WTC11 (cell line): ENCODE measurements at places on chromosomes 12 and 14. TPM values are rescaled to one million over a fixed set of nuclear protein-coding genes. Genes with fewer than 3 reads are reported as not detected.

LRTM2 gene
- total RNA-seq, result 0.30 to 0.66 TPM (median 0.34 TPM) in 3 replicates

ADGRD1 gene
- total RNA-seq, result 0.77 to 0.87 TPM (median 0.80 TPM) in 3 replicates

GLT8D2 gene
- total RNA-seq, result 4.5 to 10.2 TPM (median 8.8 TPM) in 3 replicates

GRCh38 chr12:128259556-128260070 is 7.4 kb upstream of the TMEM132C start:
- no peaks in the 10 kb centered on the region for H3K4me1 ChIP-seq
- no peak overlapping the region for H3K27ac ChIP-seq
- DNase-seq, result no peak
- H3K4me3 ChIP-seq, result no peak overlapping the region
- peaks cover 21% of the 10 kb centered on the region for H3K27me3 ChIP-seq

DNA sequence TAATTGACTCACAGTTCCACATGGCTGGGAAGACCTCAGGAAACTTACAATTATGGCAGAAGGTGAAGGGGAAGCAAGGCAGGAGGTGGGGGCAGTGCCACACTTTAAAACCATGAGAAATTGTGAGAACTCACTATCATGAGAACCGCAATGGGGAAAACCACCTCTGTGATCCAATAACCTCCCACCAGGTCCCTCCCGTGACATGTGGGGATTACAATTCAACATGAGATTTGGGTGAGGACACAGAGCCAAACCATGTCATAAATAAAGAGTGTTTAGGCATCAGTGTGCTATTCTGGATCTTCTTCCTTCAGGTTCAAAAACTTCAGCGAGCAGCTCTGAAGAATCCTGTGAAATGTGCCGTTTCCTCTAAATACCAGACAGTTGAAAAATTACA is 9.7 kb downstream of the DDX47 start:
- H3K4me1 ChIP-seq, result no peaks in the 10 kb centered on the region
- no peaks in the 10 kb centered on the region for H3K27me3 ChIP-seq
- H3K4me3 ChIP-seq, result no peak overlapping the region
- no peak overlapping the region for H3K27ac ChIP-seq
- peaks cover 75% of the 10 kb centered on the region for H3K36me3 ChIP-seq
- DNase-seq, result no peak

DNA sequence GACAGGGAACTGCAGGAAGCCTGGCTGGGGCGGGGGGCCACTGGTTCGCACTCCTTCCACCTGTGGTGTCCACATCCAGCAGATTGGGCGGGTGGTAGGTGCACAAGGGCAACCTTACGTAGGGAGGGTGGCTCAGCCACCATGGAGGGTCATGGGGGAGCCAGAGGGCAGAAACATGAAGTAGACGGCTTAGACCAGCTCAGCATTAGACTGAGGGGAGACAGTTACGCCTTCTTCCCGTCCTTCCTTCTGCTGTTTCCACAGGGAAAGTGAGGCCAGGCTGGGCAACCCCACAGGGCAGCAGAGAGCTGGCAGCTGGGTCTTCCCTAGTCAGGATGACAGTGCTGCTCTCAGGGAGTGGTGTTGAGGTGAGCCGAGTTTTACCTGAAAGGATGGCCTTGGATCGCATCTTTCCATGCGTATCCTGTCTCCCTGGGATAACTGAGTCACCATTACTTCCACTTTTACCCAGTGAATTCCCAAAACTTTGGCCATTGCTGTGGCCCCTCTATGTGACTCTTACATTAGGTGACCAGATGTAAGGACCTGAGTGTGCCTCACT is 170.0 kb upstream of the GZMB start:
- H3K4me3 ChIP-seq, result no peak overlapping the region
- peaks cover 12% of the 10 kb centered on the region for H3K4me1 ChIP-seq
- H3K27ac ChIP-seq, result no peak overlapping the region
- no peaks in the 10 kb centered on the region for H3K36me3 ChIP-seq
- no peaks in the 10 kb centered on the region for H3K27me3 ChIP-seq
- no peak for DNase-seq

DNA sequence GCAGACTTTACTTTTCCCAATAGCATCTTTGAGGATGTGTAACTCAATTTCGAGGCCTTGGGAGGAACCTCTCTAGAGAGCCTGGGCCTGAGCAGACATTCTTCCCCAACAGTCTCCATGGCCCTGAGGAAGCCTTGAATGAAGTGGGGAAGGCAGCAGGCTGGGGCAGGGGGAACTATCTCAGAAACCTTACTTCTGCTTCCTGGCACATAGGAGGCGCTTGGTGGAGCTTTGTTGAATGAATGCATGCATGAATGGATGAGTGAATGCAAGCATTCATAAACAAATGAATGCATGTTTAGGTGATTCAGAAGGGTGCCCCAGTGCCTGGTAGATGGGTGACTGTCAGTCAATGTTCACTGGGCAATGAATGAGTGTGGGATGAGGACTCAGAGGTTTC is 58.3 kb downstream of the GALNT16 start:
- H3K4me1 ChIP-seq, result peaks cover 8% of the 10 kb centered on the region
- H3K4me3 ChIP-seq, result no peak overlapping the region
- H3K27me3 ChIP-seq, result no peaks in the 10 kb centered on the region
- H3K36me3 ChIP-seq, result no peaks in the 10 kb centered on the region
- no peak overlapping the region for H3K27ac ChIP-seq
- peak; percentile 3 for DNase-seq
